ENCODE measurements at places on chromosomes 13 and 19. TPM values are rescaled to one million over a fixed set of nuclear protein-coding genes. Genes with fewer than 3 reads are reported as not detected.
A peak's percentile ranks its signal among the peaks of the same experiment; 100 is the strongest.

- no peak overlapping the region for H3K4me3 ChIP-seq
- no peaks in the 10 kb centered on the region for H3K27me3 ChIP-seq
- H3K27ac ChIP-seq = no peak overlapping the region
- H3K36me3 ChIP-seq = no peaks in the 10 kb centered on the region
- no peaks in the 10 kb centered on the region for H3K4me1 ChIP-seq
These were observed 257.5 kb downstream of the PCDH9 start for GRCh38 chr13:66972659-66973058.

The CFAP97D2 gene
- polyA plus RNA-seq = 0.21 TPM

DNA sequence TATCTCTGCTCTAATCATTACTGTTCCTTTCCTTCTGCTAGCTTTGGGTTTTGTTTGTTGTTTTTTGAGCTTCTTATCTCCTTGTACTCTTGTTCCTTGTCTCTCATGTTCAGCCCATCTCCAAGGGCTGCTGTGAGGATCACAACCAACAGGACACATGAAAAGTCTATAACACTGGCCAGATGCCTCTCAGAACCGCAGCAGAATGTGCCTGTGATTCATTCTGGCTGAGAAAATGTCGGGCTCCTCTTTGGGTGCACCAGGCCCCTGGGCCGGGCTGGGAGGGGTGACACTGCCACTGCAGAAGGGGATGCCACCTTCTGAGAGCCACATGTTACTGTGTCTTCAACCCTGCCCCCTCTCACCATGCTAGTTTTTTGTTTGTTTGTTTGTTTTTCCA is 48.0 kb downstream of the GGACT start:
- H3K4me1 ChIP-seq = peaks cover 4% of the 10 kb centered on the region
- DNase-seq = no peak
- H3K36me3 ChIP-seq = no peaks in the 10 kb centered on the region
- no peaks in the 10 kb centered on the region for H3K27me3 ChIP-seq
- H3K27ac ChIP-seq = no peak overlapping the region

The KCNC3 gene
- not detected for polyA plus RNA-seq

DNA sequence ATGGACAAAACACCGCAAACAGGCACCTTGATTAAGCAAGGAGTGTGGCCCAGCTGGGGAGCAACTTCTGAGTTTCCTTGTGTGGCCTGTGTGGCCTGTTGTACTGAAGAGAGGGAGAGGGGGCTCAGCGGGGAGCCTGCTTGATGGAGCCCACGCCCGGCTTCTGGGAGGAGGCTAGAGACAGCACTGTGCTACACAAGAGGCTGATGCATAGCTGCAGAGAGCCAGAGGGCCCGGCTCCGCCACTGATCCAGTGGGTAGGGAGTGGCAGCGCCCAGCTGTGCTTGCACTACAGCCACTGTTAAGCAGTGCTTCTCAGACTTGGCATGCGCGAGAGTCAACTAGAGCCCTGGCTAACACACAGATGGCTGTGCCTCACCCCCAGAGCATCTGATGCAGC is 19.0 kb downstream of the LYL1 start:
- no peaks in the 10 kb centered on the region for H3K27me3 ChIP-seq
- H3K4me1 ChIP-seq = peaks cover 11% of the 10 kb centered on the region
- no peaks in the 10 kb centered on the region for H3K36me3 ChIP-seq
- no peak overlapping the region for H3K4me3 ChIP-seq

The ZNF468 gene
- polyA plus RNA-seq = 6.2 TPM

The ZNF763 gene
- polyA plus RNA-seq = 0.95 TPM

GRCh38 chr13:113083022-113083373 is 22.6 kb upstream of the F7 start:
- no peak overlapping the region for H3K4me3 ChIP-seq
- no peaks in the 10 kb centered on the region for H3K4me1 ChIP-seq
- H3K36me3 ChIP-seq = no peaks in the 10 kb centered on the region
- no peak for DNase-seq
- no peaks in the 10 kb centered on the region for H3K27me3 ChIP-seq

DNA sequence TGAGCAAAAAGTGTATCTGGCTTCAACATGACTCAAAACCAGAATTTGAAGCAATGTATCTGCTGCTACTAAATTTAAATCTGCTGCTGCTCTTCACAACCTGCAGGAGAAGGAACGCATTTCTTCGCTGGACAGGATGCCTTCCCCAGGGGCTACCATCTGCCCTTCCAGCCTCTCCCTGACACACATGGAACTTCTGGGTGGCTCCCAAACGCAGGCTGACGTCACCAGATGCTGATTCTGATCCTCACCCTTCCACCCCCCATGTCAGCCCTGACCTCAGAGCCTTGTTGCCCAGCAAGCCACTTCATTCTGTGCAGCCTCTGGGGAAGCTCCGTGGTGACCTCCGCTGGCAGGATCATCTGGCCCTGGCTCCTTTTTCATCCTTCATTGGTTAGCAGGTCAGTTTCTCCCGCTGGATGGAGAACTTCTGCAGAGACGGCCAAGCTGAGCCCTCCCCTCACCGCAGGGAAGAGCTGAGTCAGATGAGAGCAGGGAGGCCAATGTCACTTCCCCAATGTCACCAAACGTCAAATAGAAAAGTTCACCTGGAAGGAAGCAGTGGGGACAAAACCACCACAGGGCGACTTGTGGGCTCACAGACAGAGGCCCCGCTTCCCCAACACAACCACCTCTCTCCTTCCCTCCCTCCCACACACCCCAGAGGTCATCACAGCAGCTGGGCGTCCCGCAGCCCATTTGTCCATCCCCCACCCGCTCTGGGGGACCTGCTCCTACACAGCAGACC is 14.0 kb upstream of the RAB20 start:
- no peaks in the 10 kb centered on the region for H3K27me3 ChIP-seq
- H3K4me3 ChIP-seq = no peak overlapping the region
- DNase-seq = peak; percentile 75
- no peaks in the 10 kb centered on the region for H3K36me3 ChIP-seq
- H3K27ac ChIP-seq = no peak overlapping the region

DNA sequence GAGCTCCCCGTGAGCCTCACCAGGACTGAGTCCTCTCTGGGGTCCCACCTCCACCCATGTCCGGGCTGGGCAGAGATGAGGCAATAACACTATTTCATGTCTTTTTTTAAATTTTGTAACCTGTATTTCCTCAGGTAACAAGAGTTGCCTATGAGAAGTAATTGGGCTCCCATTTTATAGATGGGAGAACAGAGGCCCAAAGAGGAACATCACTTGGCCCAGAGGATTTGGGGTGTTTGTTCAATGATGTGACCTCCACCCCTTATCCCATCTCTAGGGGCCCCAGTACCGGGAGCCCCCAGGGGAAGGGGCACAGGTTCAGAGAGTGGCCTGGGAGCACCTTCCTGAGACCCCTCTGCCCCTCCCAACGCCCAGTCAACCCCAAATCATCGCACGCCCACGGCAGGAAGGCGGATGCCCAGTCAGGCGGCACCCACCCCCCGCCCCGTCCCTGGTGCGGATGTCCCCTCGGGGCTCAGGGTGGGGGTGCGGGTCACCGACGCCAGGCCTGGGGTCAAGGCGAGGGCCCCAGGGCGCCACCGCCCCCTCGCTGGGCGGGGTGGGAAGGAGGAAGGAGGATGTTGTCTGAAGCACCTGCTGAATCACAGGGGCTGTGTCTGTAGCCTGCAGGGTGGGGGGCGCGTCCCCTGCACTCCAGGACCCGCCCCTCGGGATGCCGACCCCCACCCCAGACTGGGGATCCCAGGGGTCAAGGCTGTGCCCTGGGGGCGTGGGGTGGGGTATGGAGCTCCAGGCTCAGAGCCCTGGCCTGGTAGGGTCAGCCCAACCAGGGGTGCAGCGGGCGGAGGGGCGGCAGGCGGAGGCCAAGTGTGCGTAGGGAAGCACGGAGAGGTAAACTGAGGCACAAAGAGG is 9.0 kb upstream of the CIRBP start:
- peak overlapping the region; percentile 93 for H3K4me3 ChIP-seq
- DNase-seq = peak; percentile 86
- H3K27me3 ChIP-seq = no peaks in the 10 kb centered on the region
- peaks cover 80% of the 10 kb centered on the region for H3K4me1 ChIP-seq
- H3K36me3 ChIP-seq = peaks cover 32% of the 10 kb centered on the region

The SPTBN4 gene
- not detected for polyA plus RNA-seq

DNA sequence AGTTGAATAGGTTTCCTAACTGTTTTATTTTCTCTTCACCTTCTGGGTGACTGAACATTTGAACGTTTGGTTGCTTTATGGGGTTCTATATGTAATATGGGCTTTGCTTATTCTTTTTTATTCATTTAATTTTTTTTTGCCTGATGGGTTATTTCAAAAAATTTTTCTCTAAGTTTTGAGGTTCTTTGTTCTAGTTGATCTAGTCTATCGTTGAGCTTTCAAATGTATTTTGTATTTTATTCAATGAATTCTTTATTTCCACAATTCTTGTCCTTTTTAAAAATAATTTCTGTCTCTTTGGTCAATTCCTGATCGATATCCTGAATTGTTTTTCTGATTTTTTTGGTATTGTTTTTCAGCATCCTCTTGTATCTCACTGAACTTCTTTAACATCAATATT is 239.5 kb upstream of the PCDH9 start:
- no peak overlapping the region for H3K27ac ChIP-seq
- H3K27me3 ChIP-seq = no peaks in the 10 kb centered on the region
- no peaks in the 10 kb centered on the region for H3K36me3 ChIP-seq
- H3K4me3 ChIP-seq = no peak overlapping the region
- DNase-seq = no peak

DNA sequence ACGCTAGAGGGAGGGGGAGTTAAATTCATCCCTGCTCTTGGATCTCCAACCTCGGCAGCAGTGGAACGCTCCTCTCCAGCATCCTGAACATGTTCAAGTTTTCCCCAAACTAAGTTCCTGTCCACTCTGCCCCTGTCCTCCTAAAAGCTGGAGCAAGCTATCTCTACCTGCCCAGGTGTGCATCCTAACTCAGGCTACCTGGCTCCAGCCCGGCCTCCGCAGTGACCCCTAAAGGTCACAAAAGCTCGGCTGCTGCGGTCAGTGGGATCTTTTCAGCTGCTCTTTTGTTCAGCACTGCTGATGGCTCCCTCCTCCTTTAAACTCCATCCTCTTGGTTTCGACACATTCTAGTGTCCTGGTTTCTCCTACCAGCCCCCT is 1.4 kb downstream of the DCUN1D2 start:
- H3K4me1 ChIP-seq = peaks cover 51% of the 10 kb centered on the region
- H3K4me3 ChIP-seq = no peak overlapping the region
- DNase-seq = no peak
- no peak overlapping the region for H3K27ac ChIP-seq
- H3K36me3 ChIP-seq = no peaks in the 10 kb centered on the region
- no peaks in the 10 kb centered on the region for H3K27me3 ChIP-seq

The BRME1 gene
- polyA plus RNA-seq = not detected

DNA sequence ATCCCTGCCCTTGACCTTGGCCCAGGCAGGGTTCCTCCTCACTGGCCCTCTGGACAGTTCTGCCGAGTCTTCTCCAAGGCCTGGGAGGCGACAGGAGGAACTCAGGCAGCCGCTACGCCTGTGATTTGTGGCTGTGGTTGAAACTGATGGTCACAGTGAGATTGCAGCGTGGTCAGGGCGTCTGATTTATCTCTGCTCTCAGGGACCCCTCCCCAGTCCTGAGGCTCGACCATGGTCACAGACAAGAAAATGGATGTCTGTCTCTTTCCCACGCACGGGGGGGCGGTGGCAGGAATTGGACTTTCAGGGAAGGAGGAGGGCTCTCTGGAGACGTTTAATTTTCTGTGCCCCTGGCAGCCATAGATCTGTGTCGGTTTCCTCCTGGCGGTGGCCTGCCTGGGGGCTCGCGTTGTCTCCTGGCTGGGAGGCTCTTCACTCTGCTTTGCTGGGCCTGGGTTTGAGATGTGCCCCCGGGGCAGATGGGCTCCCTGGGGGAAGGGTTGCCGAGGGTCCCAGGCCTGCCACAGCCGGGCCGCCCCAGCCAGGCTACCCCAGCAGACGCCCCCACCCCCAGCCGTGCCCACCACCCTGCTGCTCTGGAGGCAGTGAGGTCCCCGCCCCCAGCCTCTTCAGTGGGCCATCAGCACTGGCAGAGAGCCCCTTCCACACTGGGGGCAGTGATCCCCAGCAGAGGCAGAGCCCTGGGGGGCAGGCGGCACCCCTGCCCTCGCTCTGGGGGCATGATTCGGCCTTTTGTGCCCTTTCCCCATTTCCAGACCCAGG is 167.4 kb downstream of the KDM4B start:
- H3K27ac ChIP-seq = no peak overlapping the region
- no peak for DNase-seq
- no peak overlapping the region for H3K4me3 ChIP-seq
- peaks cover 21% of the 10 kb centered on the region for H3K4me1 ChIP-seq

DNA sequence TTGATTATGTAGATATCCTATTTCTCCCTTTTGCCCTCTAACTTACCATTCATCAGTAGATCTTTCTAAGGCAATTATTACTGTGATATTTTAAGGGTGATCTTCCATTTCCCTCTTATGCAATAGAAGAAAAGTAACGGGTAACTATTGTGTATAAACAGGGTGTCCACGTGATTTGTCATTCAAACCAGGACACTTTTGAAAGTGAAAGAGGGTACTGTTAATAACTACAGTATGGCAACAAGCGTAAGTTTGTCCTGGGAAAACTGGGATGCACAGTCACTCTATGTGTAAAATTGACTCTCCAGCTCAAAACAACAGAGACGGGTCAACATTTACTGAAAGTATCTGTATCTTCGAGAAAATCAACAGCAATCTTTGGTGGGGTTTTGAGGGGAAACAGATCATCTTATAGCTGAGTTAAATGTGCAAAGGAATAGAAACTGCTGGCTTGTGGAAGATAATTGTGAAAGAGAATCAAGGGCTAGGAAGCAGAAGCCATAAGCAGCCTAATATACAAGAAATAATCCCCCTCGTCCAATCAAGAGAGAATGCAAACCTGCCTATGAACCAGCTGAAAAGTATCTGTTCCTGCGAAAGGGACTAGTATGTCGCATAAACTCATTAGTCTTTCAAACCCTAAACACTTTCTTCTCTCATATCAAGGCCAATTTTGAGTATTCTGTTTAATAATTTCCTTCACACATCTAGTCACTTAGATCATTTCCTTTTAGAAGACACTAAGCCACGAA is 126.7 kb downstream of the FOXO1 start:
- H3K27me3 ChIP-seq = no peaks in the 10 kb centered on the region
- H3K36me3 ChIP-seq = no peaks in the 10 kb centered on the region
- no peak overlapping the region for H3K27ac ChIP-seq
- H3K4me1 ChIP-seq = peaks cover 19% of the 10 kb centered on the region
- H3K4me3 ChIP-seq = peak overlapping the region; percentile 29
- peak; percentile 60 for DNase-seq
